Cardiac muscle cell (in vitro differentiated cells and primary cell): ENCODE measurements at places on chromosomes 5 and 9. TPM values are rescaled to one million over a fixed set of nuclear protein-coding genes. Genes with fewer than 3 reads are reported as not detected.

GRCh38 chr9:20491612-20492011 is 130.7 kb downstream of the MLLT3 start:
- DNase-seq = no peak
- no peak overlapping the region for H3K4me3 ChIP-seq
- no peak overlapping the region for H3K27ac ChIP-seq
- H3K4me1 ChIP-seq = peaks cover 60% of the 10 kb centered on the region
- H3K36me3 ChIP-seq = no peaks in the 10 kb centered on the region

Gene CDH9
- polyA plus RNA-seq = not detected in 2 replicates

GRCh38 chr5:8033261-8033660 is 164.3 kb downstream of the MTRR start:
- DNase-seq = no peak
- H3K27ac ChIP-seq = no peak overlapping the region
- no peaks in the 10 kb centered on the region for H3K27me3 ChIP-seq
- H3K36me3 ChIP-seq = no peaks in the 10 kb centered on the region
- no peak overlapping the region for H3K4me3 ChIP-seq
- H3K4me1 ChIP-seq = no peaks in the 10 kb centered on the region

GRCh38 chr5:125006011-125006685 is 259.7 kb upstream of the ZNF608 start:
- DNase-seq = no peak
- peaks cover 27% of the 10 kb centered on the region for H3K4me1 ChIP-seq
- no peaks in the 10 kb centered on the region for H3K27me3 ChIP-seq
